NCI-H1092 (cell line): ENCODE measurements at places on chromosomes 3 and 15.

- no peak for DNase-seq
Measured at GRCh38 chr3:126923423-126923822, 59.5 kb upstream of the PLXNA1 start.

DNA sequence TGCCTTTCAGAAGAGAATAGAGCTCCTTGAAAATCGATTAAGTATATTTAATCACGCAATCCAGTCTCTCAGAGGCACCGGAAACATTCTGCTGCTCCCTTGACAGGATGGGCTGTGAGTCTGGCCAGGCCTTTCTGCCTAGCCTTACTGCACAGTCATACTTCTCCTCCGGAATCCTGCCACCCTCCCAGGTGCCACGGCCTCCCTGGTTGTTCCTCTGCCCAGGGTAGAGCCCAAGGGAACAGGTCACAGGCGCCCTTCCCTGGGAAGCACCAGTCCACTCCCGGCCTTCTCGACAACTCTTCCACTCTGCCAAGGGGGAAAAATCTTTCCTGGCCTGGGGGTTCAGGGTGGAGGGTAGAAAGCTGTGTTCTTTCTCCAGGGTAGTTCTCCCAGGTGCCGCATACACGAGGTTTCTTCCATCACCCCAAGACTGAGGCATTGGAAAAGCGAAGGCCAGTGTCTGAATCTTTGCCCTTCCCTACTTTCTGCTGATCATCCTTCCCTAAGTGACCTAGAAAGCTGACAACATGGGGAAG lies 17.4 kb upstream of the SYNM start:
- no peak for DNase-seq

GRCh38 chr3:104546301-104546700 lies 820.4 kb upstream of the ALCAM start:
- no peak for DNase-seq

GRCh38 chr3:108190346-108190745 lies 31.9 kb downstream of the IFT57 start:
- no peak for DNase-seq

- no peak for DNase-seq
Measured at GRCh38 chr3:138349926-138350665, 1.7 kb downstream of the MRAS start.

- no peak for DNase-seq
Measured at GRCh38 chr3:13020159-13020750, 53.0 kb downstream of the IQSEC1 start.

DNA sequence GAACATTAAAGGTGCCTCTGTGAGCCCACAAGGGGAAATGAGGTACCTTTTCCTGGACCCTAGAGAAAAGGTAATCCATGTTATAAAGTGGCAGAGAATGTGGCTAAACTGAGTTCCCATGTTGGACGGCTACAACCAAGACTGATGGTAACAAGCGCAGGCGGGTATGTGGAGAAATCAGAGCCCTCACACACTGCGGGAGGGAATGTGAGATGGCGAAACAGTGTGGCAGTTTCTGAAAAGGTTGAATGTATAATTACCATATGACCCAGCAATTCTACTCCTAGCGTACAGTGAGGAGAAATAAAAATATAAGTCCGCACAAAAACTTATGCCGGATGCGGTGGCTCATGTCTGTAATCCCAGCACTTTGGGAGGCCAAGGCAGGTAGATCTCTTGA lies 24.1 kb upstream of the SHISA5 start:
- no peak for DNase-seq

DNA sequence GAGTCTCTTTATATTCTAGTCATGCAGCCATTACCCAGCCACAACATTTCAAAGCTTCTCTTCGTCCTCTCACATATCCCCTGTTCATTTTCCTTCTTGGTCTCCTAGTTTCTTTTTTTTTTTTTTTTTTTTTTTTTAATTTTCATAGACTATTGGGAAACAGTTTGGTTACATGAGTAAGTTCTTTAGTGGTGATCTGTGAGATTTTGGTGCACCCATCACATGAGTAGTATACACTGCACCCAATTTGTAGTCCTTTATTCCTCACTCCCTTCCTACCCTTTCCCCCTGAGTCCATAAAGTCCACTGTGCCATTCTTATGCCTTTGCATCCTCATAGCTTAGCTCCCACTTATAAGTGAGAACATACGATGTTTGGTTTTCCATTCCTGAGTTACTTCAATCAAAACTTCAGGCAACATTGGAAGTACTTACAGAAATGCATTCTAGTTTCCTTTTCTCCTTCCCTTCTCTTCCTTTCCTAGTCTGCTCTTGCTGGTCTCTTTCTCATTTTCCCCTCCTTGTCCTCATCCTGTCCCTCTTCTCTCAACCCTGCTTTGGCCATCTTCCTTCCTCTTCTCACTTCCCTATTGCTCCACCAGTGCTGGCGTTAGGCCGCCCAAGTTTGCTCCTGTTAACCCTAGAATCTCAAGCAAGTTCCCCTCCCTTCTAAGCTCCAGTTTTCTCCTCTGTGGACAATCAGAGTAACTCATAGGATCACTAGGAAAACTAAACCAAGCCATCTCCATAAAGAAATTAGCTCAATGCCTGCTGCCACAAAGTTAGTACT lies 4.8 kb downstream of the ATP8B4 start:
- DNase-seq: no peak

DNA sequence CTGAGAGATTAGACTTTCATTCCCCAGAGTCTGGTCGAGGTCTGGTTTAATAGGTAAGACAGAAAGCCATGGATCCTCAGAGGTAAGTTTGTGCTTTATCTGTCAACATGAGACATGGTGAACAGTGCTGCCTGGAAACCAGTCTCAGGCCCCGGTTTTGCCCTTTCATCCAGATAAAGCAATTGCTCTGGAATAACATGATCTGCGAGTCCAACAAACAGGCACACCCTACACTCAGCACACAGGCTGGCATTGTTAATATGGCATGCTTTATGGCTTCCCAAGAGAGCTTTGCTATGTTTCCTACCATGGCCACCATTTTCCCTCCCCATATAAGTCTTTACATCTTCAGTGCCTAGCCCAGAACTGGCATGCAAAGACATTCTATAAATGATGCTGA lies 30.1 kb upstream of the MNS1 start:
- DNase-seq: no peak

DNA sequence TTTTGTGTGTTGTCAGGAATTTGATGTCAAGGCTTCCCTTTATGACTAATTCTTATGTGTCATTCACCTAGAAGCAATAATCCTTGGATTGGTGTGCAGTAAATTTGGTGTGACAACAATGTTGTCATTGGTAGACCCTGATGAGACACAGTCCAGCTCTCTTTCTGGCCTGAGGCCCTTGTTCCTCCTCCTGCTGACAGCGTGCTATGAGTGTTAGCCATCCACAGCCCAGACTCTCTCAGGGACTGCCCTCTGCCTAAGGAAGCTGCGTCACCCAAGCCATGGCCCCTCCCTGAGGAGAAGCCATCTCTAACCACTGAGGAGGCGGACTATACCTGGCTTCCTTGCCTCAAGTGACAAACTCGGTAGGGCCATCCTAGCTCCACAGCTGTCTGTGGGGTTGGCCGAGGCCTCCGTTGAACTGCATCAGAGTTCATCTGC lies 13.3 kb upstream of the TM4SF1 start:
- DNase-seq: no peak

DNA sequence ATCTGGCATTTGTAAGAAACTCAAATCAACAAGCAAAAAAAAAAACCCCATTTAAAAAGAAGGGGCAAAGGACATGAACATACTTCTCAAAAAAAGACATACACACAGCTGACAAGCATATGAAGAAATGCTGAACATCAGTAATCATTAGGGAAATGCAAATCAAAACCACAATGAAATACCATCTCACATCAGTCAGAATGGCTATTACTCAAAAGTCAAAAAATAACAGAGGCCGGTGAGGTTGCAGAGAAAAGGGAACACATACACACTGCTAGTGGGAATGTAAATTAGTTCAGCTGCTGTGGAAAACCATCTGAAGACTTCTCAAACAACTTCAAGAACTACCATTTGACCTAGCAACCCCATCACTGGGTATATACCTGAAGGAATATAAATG lies 199.4 kb upstream of the THBS1 start:
- no peak for DNase-seq

GRCh38 chr3:15899388-15899787 lies 101.6 kb upstream of the ANKRD28 start:
- DNase-seq: no peak

DNA sequence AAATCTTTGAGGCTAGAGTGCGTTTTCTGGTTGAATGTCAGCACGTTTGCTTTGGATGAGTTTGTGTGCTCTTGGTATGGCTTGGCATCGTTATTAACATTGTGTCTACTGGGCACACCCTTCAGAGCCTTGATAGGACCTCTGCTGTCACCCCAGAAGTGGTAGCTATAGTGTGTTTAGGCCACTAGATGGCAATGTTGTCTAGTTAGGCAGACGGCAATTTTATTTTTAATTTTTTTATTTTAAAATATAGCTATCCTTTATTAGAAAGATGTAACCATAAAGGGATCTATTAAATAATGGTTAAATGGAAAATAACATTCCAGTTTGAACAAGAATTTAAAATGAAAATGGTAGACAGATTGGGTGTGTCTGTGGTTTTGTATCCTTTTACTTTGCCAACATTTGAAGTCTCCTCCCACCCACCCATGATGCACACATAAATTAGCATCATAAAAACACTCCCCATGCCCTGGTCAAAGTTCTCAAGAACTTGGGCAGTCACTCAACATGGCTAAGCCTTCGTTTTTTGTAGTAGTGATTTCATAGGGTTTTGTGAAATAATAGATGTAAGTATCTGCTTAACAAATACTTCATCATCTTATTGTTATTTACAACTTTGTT lies 200.7 kb downstream of the KCNH8 start:
- DNase-seq: no peak

DNA sequence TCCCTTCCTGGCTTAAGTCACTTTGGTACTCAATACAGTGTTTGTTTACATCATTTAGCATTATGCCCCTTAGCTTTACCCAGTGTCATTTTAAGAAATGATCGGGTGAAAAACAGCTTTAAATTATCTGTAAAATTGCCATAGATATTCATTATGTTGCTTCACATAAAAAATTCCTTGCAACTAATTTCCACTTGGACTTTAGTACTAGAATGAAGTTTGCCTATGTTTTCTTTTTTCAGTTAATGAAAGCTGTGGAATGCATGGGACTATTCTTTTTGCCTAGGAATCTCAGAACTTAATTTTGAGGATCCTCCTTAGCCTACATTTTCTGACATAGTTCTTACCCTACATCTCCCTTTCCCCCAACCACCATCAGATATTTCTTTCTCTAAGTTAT lies 38.4 kb downstream of the CCNL1 start:
- DNase-seq: no peak

DNA sequence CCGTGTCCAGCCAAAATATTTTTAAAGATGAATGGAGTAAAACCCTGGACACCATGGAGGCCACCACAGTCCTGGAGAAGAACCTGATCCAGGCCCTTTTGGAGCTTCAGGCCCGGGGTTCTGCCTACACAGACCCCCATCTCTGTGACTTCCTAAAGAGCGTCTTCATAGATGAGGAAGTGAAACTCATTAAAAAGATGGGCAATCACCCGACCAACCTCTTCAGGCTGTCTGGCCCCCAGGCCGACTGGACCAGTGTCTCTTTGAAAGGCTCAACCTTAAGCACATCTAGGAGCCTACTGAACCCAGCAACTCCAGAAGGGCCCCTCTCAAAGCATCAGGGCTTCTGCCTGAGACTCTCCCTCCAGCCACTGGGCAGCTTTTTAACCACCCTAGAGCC lies 107.9 kb upstream of the FAM174B start:
- no peak for DNase-seq

GRCh38 chr3:6074952-6075351 lies 786.0 kb upstream of the GRM7 start:
- no peak for DNase-seq

DNA sequence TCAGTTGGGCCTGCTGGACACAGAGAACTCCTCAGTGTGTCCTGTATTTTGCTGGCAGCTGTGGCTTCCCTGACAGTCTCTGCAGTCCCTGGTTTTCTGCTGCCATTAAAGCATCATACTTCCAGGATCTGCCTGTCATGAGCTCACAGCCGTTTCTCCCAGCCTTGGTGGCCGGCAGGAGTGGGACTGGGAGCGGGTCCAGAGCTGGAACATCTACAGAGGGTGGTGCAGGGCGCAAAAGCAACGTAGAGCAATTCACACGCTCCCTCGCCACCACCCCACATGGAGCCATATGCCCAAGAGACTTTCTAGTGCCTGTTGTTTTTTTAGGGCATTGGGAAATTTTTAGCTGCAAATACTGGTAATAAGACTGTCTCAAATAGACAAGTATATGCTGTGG lies 33.6 kb downstream of the ABTB1 start:
- no peak for DNase-seq

- no peak for DNase-seq
Measured at GRCh38 chr3:47424434-47425382, 43.9 kb downstream of the PTPN23 start.

DNA sequence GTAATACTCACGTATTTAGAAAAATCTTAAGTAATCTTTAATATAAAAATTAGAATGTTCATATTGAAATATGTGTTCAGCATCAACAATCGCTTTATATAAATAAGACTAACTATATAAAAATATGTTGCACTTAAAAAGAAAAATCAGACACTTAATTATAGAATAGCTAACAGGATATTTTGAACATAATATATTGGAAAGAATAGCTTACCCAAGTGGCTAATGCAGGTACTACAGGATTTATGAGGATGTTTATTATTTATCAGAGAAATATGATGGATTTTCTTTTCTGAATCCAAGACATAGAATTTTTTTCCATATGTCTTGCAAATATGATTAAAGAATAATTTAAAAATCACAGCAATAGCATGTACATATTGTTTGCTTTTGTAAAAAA lies 567.9 kb upstream of the GBE1 start:
- DNase-seq: no peak

DNA sequence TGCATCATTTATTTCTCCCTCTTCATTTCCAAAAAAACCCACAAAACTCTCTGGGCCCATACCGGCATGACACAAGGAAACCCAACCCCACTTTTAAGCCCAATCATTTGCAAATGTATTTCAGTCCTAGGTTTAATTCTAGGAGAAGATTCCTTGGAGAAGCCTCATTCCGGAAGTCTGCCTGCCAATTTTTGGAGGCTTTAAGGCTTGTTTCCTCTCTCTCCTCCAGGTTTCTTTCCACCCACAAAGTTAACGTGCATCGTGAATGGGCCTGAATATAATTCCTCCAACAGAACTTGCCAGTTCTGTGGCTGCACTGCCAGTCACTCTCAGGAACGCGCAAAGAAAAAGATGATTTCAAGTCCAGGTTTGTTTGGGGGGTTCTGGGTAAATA lies 69.9 kb upstream of the FOXP1 start:
- DNase-seq: no peak

GRCh38 chr3:33271324-33271723 lies 5.9 kb upstream of the FBXL2 start:
- no peak for DNase-seq
